ENCODE measurements at places on chromosomes 12 and 14.

DNA sequence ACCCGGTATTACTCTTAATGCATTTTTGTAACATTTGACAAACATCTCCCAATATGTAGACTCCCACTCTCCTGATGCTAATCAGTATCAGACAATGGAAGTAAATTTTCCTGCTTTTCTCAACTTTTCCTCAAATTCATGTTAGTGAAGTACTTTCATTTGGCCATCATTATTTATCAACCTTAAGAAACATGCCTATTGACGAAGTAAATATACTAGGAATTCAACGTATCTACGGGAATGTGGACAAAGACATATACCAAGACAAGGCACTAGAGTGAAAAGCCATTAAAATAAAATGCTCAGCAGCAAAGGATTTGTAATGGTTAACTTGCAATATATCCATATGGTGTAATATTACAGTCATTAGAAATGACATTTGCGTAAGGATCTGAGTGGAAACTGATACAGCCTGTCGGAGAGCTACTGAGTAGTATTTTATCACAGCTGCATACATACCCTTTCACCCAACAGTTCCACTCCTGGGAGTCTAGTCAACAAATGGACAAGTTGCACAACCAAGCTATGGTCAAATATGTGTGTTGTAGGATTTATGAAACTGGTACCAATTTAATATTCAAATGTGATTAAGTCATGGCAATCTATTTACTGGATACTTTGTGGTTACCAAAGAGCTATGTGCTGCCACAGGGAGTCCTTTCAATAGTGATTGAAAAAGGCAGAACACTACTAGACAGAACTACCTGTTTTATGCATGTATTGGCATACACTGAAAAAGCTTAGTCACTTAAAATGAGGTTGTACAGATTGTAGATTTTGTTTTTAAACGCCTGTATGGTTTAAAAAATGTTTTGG is 26.5 kb downstream of the NUDT4 start:
- DNase-seq, result no peak

GRCh38 chr12:71236133-71236660 is 78.4 kb upstream of the TSPAN8 start:
- no peak for DNase-seq

DNA sequence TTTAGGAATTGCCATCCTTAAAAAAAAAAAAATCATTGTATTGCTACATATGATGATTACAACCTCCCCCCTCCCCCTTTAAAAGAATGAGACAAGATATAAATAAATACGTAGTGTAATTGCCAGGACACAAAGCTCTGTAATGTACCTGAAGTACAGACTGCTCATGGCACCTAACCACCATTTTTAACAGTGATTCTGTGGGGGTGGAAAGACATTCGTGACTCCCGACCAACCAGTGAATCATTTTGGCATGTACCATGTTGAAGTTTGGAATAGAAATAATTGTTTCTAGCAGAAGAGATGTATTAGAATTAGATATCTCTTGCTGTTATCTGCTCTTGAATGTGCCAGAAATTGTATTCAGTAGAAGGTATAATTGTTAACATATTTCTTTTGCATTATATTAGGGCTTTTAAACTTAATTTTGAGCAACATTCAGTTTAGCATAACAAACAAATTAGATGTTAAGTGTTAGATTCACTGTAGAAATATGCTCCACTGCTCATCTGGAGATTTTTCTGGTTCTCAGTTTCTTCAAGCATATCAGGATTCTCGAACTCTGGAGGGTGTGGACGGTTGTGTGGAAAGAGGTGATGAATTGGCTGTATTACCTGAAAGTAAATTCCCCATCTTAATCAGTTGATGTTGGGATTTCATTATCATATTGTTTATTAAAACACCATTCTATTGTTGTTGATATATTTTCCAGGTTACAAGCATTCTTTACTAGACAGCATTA is 31.1 kb downstream of the FRS2 start:
- DNase-seq, result no peak

DNA sequence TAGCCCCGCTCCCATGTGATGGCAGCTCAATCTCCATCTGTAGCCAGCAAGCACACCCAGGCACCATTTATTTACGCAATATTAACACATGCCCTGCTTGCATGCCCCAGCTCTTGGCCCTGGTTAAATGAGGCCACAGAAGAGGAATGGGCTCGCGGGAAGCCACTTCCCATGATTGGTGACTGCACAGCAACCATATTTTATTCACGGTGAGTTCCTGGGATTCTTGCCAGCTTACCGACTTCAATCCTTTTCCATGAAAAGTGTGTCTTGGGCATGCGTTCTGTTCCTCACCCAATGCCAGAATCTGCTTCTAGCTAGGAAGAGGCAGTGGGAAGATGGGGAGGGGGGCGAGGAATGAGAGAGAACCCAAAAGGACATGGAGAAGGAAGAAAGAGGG is 54.7 kb downstream of the PITPNM2 start:
- no peak for DNase-seq

DNA sequence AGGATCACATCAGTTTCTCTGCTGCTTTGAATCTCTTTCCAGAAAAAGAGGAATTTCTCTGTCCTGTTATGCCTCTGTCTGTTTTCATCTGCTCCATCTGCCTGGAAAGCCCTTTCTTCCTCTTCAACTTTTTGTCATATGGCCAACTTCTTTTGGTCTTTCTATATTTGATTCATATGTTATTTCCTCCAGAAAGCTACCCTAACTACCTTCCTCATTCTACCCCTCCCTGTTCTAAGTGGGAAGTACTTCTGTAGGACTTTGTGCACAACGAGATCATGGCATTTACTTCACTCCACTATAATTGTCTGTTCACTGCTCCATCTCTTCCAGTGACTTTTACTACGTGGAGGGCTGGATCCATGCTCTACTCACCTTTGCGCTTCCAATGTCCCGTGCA is 5.9 kb downstream of the CLEC4D start:
- DNase-seq, result no peak

GRCh38 chr12:45557016-45557415 is 172.5 kb upstream of the ARID2 start:
- no peak for DNase-seq

DNA sequence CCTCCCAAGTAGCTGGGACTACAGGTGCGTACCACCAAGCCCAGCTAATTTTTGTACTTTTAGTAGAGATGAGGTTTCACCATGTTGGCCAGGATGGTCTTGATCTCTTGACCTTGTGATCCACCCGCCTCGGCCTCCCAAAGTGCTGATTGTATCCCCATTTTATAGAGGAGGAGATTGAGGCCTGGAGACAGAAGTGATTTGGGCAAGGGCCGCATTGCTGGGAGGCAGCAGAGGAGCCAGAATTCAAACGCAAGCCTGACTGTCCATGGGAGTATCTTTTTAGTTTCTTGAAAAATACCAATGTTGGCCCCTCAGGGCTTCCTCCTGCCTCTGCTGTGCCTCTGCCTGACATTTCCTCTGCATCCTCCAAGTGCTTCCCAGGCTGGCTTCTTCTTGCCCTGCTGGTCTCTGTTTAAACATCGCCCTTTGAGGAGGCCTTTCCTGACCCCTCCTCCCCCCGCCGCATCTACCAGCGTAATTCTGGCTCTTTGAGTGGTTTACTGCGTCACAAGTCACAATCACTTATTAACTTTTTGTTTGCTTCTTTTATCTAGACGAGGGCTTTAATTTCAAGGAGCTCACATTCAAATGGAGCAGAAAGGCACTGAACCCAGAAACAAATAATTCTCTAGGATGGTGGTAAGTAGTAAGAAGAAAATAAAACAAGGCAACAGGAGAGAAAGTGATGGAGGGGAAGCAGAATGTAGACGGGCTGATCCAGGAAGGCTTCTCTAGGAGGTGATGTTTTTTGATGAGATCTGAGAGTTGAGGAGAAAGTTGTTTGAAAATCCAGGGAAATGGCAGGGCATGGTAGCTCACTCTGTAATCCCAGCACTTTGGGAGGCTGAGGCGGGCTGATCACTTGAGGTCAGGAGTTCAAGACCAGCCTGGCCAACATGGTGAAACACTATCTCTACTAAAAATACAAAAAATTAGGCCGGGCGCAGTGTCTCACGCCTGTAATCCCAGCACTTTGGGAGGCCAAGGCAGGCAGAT is 91.0 kb upstream of the MED13L start:
- DNase-seq, result no peak

DNA sequence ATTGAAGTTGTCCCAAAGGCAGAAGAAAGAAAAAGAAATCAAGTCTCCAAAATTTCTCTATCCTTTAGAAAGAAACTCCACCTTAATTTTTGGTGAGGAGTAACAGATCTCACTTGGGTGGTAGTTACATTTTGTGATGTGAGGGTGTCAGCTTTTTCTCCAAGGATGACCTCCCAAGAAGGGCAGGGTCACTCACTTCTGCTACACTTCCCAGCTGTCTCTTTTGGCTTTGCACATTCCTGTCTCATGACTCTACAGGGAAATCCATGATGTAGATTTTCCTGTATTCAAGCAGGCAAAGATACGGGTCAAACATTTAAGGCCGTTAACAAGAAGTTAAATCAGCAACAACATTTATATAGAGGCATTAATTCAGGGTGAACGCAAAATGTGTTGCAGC is 1016.4 kb downstream of the NRXN3 start:
- DNase-seq, result no peak

DNA sequence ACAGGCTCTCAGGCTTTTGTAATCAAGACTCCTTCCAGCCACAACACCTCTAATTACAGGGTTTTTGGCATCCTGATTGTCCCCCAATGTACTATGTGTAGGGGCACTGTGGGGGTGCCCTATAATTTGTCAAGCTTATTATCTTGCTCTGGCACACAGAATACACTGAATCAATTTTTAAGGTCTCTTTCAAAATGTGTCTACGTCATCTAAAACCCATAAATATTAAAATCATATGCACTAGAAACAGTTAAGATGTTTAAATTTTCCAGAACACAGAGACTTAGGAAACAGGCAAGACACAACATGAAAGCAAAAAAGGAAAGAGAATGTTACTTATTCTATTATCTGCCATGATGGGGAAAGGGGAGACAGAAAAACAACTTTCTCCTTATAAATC is 665.7 kb downstream of the NRXN3 start:
- DNase-seq, result no peak

- no peak for DNase-seq
These were observed 13.7 kb downstream of the POMT2 start for GRCh38 chr14:77306851-77307496.

DNA sequence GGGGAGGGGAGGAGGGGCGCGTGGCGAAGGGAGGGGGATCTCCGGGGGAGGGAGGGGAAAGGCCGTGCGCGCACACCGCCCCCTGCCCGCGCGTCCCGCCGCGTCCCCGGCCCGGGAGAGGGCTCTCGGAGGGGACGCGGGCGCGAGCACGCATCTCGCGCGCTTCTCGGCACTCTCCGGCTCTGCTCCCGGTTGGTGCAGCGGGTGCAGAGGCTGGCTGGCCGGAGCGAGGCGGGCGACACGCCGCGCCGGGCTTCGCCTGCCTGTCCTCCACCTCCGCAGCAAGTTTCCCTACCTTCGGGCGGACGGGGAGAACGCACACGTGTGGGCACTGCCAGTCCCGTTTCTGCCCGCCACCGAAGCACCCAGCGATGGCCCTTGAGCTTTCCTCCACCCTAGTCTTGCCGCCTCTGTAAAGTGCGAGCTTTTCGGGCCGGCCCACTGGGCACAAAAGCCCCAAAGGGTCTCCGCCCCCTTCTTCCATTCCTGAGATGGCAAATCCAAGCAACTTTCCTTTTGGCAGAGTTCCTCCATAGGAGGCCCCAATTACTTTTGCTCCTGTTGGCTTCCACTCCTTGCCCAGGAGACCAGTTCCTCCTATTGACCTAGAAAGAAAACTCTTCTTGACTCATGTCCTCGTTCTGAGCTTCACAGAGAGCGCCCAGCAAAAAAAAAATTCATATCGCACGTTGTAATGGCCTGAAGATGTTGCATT is 363 bp upstream of the CSAD start:
- DNase-seq, result no peak

GRCh38 chr12:92138626-92139025 is 7.0 kb downstream of the BTG1 start:
- no peak for DNase-seq

DNA sequence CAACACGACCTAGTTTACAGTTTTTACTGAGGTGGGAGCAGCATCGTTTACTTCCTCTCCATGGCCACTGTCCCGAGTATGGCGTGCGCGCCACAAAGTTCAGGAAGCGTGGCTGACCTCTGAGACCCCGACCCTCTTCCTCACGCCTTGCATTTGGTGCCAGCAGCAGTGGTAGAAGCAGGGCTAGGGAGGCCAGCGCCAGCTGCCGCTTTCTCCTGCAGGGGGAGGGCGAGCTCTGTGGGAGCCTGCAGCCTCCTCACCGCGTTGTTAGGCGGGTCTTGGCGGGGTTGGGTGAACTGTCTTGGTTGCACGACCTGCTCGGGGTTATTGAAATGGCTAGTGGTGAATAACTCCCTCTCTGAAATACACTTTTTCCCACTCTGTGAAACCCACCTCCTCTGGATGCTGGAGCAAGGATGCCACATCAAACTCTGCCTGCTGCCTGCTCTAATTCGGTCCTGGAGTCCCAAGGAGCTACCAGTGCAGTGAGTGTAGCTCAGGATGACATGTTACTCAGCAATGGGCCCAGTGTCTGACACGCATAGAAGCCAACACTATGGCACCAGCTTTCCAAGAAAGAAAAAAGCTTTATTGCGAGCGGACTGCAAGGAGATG is 22.3 kb upstream of the TDRD9 start:
- no peak for DNase-seq

DNA sequence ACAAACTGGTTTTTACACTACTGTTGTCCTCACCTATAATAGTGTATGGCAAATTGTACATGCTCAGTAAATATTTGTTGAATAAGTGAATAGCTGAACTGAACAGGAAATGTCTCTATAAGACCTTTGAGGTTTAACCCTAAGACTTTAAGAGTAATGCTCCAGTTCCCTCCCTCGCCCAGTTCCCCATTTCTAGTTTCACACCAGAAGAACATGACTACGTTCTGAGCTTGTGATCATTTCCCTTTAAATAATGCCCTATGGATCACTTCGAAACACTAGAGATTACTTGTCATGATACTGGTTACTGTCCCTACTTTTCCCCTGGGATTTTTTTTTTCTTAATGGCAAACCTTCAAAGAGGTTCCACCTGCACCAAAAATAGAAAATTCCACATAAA is 69.3 kb downstream of the PRKD1 start:
- no peak for DNase-seq

- no peak for DNase-seq
These were observed 60.2 kb downstream of the IFT43 start for GRCh38 chr14:76045773-76046172.

- no peak for DNase-seq
These were observed 18.0 kb upstream of the GUCY2C start for GRCh38 chr12:14714437-14714836.

DNA sequence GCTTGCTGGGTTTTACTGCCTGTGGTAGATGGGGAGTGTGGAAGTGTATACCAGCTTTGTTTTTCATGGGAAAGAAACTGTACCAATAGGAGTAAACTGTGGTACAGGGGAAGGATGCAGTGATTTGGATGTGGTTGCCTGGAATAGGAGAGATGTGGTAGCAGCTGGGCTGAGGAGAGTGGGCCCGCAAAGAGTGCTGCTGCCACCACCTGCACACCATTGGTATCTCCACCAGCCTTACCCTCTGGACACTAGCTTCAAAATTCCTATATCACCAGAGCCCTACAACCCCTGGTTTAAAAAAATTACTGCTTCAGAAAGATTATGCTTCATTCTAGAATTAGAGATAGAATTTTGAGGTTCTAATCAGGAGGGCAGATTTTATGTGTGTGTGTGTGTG is 53.6 kb downstream of the AKAP6 start:
- no peak for DNase-seq
